Stimulated activated CD8-positive, alpha-beta memory T cell treated with anti-CD3 and anti-CD28 coated beads, Interleukin-7, amount 100 ng/mL, for 4 hours (primary cell): ENCODE measurements at places on chromosomes 7 and 10.

DNA sequence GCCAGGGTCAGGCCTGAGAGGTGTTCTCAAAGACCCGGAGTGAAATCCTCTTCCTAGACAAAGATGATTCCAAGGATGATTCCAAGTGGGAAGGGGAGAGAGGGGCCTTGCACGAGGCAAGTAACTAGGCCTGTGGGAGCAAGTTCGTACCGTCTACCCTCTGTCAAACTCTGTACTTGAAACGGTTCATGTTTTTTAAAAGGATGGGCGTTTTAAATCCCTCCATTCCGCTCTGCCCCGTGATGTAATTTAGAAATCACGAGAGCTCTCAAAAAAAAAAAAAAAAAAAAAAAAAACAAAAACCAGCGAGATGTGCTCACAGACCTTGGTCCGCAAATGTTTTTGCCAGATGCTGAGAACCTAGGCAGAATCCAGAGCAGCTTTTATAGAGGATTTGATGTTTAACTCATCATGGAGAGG lies 114.7 kb upstream of the CARD11 start:
- DNase-seq, result no peak

GRCh38 chr7:22435105-22435504 lies 64.9 kb downstream of the STEAP1B start:
- DNase-seq, result no peak

- no peak for DNase-seq
Observed at GRCh38 chr10:69505636-69506318, 54.5 kb downstream of the TSPAN15 start.

DNA sequence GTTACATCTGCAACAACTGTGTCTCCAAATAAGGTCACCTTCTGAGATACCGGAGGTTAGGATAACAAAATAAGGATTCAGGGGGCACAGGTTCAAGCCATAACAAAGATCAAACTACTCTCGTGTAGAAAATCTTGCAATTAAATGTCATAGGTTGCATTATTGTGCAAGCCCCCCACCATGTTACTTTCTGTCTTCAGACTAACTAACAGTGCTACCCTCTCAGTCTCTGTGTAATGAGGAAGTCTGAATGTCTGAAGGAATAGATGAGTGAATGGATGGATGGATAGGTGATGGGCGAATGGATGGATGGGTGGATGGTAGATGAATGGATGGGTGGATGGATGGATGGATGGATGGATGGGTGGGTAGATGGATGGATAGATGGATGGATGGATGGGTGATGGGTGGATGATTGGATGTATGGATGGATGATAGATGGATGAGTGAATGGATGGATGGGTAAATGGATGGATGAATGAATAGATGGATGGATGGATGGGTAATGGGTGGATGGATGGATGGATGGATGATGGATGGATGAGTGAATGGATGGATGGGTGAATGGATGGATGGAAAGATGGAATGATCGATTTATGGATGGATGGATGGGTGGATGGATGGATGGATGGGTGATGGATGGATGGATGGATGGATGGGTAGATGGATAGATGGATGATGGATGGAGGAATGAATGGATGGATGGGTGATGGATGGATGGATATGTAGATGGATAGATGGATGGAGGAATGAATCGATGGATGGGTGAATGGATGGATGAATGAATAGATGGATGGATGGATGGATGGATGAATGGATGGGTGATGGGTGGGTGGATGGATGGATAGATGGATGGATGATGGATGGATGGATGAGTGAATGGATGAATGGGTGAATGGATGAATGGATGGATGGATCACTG lies 557.3 kb upstream of the FOXK1 start:
- DNase-seq, result no peak

GRCh38 chr10:114632869-114633715 lies 25.0 kb downstream of the ABLIM1 start:
- no peak for DNase-seq

GRCh38 chr7:103867874-103868273 lies 121.6 kb downstream of the RELN start:
- no peak for DNase-seq

- DNase-seq, result no peak
Observed at GRCh38 chr10:3702569-3702968, 82.4 kb downstream of the KLF6 start.

DNA sequence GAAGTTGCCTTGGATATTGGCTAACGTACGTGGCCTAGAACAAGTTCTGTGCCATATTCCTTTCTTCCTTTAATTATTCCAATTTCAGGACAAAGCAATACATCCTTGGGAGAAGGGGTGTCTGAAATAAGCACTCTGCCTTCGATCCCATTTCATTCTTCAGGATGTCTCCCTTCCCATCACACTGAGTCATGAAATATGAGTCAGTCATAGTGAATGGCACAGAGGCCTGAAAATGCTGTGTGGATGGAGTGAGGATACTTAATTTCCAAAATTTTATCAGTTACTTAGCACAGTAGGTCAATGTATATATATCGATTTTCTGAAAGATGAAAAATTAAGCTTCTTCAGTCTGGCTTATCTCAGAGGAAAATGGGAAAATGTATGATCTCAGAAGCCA lies 19.5 kb downstream of the EVX1 start:
- no peak for DNase-seq
